Dermis blood vessel endothelial cell (primary cell): ENCODE measurements at places on chromosomes 2 and 18.
A peak's percentile ranks its signal among the peaks of the same experiment; 100 is the strongest.

DNA sequence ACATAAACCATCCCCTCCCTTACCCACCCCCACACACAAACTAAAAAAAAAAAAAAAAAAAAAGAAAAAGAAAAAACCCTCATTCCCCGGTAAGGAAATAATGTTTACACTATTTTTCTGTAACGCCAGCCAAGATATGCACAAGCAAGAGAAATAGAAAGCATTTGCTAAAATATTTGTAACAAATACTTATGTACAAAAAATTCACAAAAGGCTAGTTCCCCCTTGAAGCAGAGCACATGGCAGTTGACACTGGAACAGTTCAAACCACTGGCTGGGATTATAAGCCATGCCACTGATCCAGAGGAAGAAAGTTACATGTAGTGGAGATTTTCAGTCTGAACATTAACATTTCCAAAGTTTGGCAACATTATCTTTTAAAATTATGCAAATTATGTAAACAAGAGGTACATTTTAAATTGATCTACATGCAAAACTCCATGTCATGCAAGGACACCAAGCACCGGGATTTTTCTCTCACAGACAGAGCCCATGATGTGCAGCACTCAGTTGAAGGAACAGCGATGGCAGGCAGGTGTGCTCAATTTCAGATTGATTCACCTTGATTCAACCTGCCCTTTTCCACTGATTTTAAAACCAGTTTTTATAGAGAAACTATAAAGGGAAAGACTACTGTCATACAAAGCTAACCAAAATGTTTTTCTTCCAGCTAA, 21.4 kb downstream of the PNO1 start:
- no peak for DNase-seq

GRCh38 chr18:24266131-24266530, 127.3 kb downstream of the CABYR start:
- DNase-seq, result no peak

GRCh38 chr18:24922491-24922890, 429.5 kb downstream of the ZNF521 start:
- no peak for DNase-seq

DNA sequence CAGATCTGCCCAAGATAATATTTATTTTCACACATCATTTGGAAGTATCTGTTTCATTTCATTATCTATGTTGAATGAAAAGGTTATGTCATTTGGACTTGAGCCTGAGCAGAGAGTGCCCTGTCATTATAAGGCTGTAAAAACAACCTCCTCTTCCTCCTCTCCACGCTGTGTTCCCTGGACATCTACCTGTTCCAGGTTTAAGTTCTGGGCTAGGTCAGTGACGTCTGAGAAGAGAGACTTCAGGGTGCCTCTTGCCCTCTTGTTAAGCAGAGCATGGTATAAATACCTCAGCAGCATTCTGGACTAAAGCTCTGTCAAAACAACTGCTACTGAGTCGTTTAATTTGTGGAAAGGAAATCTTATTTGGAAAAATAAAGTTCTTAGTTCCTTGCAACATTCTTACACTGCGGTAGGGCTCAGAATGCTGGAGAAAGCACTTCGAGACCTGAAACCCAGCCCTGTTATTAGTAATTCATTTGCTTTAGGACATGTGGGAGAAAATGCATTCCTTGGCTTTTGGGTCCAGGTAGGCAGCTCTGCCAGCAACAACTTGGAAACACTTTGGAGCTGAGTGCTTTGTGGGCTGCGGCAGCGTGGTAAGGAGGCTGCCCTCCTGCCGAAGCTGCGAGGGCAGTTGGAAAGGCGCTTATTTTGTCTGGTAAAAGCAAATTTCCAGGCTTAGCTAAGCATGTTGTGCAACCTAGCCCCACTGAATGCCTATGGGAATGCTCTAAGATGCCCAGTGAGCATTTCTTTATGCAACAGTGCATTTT, 91.8 kb upstream of the NEDD4L start:
- DNase-seq, result no peak

DNA sequence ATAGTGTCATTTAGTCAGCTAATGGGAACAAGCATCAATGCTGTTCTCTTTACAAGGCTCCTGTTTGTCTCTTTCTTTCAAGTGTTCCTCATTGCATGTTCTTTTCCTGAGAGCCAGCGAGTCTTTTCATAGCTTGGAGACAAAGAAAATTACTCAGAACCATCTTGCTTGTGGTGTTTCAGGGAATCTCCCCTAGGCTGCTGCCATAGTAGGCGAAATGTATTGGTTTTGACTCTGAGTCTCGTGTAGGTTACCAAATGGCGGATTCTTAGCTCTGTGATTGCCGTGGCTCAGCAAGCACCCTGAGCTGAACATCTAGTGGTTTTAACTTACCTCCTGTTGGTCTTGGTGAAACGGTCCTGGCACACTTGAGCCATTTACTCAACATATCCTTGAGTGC, 68.7 kb downstream of the RHBDD1 start:
- DNase-seq, result no peak

DNA sequence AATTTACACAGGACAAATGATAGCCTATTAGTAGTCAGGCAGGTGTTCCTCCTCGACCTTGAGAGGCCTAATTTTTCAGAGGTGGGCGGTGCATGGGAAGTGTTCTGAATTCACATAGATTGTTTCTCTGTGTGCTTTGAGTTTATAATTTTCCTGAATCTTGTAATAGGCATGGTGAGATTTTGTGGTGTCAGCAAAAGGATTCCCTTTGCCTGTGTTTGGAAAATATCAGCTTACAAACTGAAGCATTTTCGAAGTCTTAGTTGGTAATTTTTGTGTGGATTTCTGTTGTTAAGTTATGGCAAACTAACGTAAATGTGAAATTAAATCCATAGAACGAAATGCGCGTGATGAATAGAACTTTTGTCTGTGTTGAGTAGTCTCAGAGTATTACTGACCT, 194.0 kb upstream of the RBMS1 start:
- no peak for DNase-seq

- no peak for DNase-seq
Observed at GRCh38 chr18:57561261-57561660, 25.2 kb downstream of the FECH start.

GRCh38 chr2:241282555-241282954, 32.9 kb downstream of the HDLBP start:
- no peak for DNase-seq

DNA sequence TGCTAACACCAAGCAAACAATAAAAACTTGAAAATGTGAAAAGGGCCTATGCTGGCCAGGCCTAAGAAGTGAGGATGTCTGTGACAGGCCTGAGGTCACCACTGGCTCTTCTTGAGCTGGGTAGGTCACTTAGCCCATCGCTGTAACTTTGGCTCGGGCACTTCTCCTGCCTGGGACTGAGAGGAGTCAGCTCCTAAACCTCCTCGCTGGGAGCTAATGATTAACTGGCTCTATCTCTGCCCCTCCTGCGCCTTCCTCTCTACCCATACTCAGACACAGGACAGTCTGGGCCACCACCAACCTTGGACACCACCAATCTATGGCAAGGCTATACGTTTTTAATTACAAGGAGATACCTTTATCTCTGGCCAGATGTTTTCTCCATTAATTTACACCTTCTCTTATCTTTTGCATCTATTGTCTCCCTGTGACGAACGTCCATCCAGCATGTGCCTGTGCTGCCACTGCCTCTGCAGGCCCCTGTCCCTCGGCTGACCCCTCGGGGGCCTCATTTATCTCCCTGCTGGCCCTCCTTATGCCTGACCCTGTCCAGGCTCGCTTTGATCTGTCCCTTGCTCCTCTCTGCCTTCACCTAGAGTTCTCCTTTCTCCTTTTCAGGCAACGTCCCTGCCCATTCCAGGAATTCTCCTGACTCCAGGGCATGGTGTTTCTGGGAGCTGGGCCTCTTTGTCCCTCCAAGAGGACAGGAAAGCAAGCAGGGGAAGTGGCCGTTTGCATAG, 149.1 kb upstream of the GATA6 start:
- no peak for DNase-seq

DNA sequence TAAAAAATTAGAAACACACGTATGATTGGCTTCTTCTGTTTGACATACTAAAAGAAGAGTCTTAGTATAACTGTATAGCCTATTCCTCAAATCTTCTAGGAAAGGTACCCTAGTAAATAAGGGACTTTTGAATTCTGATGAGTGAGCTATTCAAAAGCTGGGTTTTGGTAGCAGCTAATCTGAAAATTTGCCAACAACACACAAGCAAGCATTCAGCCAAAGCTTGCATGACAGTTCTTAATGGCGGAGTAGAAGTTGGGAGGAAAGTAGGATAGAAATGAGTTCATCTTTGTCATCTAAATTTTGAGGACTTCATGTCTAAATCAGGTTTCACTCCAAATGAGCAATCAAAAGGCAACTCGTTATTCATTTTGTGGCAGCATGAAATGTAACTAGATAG, 813.0 kb downstream of the MBD2 start:
- no peak for DNase-seq

DNA sequence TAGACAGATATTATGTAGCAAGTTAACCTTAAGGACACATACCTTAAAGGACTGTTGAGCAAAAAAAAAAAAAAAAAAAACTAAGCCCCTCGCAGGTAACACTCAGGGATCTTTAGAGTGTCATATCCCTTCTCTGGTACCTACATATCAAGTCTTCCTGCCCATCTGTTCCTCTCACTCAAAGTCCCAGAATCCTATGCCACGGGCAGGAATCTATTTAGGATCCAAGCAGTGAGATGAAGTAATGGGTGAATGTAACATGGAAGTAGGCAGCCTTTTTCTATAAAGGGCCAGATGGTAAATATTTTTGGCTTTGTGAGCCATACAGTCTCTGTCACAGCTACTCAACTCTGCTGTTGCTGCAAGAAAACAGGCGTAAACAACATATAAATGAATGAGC, 496.7 kb downstream of the STK39 start:
- no peak for DNase-seq

GRCh38 chr2:183666031-183666430, 541.8 kb downstream of the NUP35 start:
- DNase-seq, result no peak

DNA sequence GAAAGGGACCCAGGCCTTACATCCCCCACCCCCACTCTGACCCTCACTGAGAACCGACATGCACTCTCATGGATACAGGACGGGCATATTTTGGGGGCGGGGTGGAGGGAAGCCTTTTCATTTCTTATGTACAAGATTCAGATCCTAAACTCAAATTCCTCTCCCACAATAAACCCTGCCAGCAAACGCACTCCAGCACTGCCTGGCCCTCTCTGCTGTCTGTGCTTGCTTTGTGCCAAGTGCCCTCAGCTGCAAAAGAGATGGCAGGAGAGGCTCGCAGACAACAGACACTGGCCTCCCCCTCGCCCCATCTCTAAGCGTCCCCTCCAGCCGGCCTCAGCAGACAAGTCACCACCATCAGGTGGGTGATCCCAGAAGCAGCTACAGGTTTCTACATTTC, 42.4 kb downstream of the FAM168B start:
- no peak for DNase-seq

- DNase-seq, result peak; percentile 76
Observed at GRCh38 chr2:151878655-151879563, 50.7 kb upstream of the ARL5A start.

DNA sequence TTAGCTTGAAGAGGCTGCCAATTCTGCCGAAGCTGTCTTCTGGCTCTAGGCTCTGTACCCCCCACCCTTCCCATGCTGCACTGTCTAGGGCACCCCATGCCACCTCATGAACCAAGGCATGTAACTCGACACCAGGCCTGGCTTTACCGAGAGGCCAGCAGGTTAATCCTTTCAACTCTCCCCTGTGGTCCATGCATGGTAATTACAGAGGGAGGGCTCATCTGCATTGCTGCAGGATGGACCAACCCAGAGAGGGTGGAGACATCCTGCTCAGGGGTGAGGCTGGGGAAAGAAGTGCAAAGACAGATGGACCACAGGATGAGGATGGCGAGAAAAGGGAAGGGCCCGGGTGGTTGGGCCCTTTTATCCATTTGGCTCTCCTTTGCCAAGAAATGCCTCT, 65.8 kb downstream of the KCTD1 start:
- DNase-seq, result no peak

DNA sequence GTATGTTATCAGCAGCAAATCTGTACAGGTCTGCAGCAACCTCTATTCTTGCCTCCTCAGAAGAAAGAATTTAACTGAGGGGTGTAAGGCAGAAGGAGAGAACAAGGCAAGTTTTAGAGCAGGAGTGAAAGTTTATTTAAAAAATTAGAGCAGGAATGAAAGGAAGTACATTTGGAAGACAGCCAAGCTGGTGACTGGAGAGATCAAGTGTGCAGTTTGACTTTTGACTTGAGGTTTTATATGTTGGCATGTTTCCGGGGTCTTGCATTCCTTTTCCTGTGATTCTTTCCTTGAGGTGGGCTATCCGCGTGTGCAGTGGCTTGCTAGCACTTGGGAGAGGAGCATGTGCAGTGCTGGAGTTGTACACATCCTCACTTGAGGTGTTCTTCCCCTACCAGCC, 16.5 kb upstream of the CERS6 start:
- peak; percentile 38 for DNase-seq

- DNase-seq, result peak; percentile 82
Observed at GRCh38 chr2:159968279-159968900, 94.0 kb downstream of the PLA2R1 start.

DNA sequence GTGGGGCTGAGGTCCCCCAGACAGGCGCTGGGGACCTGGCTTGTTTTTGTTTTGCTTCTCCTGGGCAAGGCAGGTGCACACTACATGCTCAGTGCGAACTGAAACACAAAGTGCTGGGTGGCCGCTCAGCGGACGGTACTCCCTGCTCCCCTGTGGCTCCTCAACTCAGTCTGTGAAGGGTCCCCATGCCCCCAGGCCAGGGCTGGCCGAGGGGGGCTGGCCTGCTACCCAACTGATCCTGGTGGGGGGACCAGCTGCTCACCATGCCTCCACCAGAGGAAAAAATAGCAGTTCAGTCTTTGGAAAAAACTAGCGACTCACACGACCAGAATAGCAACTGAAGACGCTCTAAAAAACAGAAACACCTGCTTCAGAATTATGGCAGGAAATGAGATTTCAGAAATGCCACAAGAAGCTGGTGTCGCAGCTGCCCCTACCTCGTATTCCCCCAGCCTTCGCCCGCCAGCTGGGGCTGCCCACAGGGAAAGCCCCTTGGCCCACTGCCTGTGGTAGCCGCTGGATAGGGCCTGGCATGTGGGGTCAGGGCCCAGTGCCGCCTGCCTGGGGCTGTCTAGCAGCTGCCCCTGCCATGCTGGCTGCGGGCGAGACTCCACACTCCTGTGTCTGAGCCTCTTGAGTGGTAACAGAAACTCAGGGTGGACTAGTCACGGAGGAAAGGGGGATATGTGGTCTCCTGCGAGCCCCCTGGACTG, 43.7 kb downstream of the MEX3C start:
- DNase-seq, result no peak

- no peak for DNase-seq
Observed at GRCh38 chr2:86794861-86795260, 4.1 kb upstream of the CD8A start.

GRCh38 chr2:58127111-58127510, 80.5 kb downstream of the VRK2 start:
- DNase-seq, result no peak
